ENCODE measurements at places on chromosomes 4 and X.

DNA sequence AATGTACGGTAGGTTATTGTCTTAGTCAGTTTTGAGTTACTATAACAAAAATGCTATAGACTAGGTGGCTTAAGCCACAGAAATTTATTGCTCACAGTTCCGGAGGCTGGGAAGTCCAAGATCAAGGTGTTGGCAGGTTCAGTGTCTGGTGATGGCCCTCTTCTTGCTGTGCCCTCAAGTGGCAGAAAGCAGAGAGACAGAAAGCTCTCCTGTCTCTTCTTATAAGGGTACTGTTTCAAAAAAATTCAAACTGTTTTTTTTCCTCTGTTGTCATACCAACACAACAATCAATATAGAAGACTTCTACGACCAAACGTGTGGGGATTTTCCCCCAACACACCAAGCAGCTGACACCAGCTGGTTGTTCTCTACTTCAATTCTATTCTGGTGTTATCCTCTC is 53.4 kb downstream of the ADGRG4 start:
- DNase-seq: no peak

DNA sequence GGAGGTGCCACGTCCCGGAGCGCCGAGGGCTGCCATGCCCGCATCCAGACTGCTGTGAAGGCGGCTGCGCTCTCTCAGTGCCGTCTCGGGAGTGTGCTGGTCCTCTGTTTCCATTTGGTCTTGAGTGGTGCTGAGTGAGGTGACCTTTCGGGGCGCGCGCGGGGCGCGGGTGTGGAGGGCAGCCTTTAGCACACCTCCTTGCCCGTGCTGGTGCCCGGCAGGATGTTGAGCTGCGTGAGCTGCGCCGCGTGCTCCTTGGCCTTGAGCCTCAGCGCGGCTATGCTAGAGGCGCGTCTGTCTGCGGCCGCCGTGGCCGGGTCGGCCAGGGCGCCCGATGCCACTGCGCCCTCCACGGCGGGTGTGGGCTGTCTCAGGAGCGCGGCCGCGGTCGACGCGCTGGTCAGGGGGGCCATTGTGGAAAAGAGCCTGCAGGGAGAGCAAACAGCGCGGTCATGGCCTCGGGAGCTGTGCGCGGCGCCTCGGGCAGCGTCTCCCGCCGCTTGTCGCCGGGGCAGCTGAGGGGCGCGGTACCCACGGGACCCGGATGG is 11.2 kb downstream of the ARX start:
- DNase-seq: no peak

- DNase-seq: no peak
Observed at GRCh38 chr4:73743281-73743680, 2.9 kb downstream of the CXCL8 start.

GRCh38 chr4:125833-126232 is 1.5 kb downstream of the ZNF718 start:
- no peak for DNase-seq

- no peak for DNase-seq
Observed at GRCh38 chr4:110175634-110176033, 22.8 kb downstream of the ELOVL6 start.

GRCh38 chr4:62544428-62544827 is 1344.3 kb downstream of the ADGRL3 start:
- no peak for DNase-seq

Data from cortex of kidney (tissue), 1 donor.